Activated CD4-positive, alpha-beta T cell treated with anti-CD3 and anti-CD28 coated beads, Interleukin-2, amount 10 ng/mL, durations not matched to agents 24 days and 14 days (primary cell): ENCODE measurements at places on chromosomes 1 and 21. TPM values are rescaled to one million over a fixed set of nuclear protein-coding genes. Genes with fewer than 3 reads are reported as not detected.

TMOD4 gene
- total RNA-seq: 1.3 and 1.8 TPM in 2 replicates

CNR2 gene
- total RNA-seq: 0.02 TPM in 1 of 2 replicates, not detected in the other

FAM3B gene
- total RNA-seq: not detected in 2 replicates

PLA2G2C gene
- total RNA-seq: 0.28 and 0.40 TPM in 2 replicates

GJB5 gene
- not detected in 2 replicates for total RNA-seq

SERPINC1 gene
- total RNA-seq: not detected in 2 replicates

ARHGEF10L gene
- total RNA-seq: not detected in 2 replicates

TAS1R1 gene
- not detected in 2 replicates for total RNA-seq

- H3K27me3 ChIP-seq: peaks cover 12% of the 10 kb centered on the region
- H3K4me3 ChIP-seq: no peak within 1 kb of the TSS
- H3K27ac ChIP-seq: no peak within 1 kb of the TSS
- H3K36me3 ChIP-seq: no peaks in the 10 kb centered on the region
- DNase-seq: no peak
These were observed at the start of gene MYBPHL for GRCh38 chr1:109306832-109307273. Gene MYBPHL, minus strand, starts transcription at chr1:109307011. Its CDS starts 20 bp downstream, at chr1:109306991.

DNA sequence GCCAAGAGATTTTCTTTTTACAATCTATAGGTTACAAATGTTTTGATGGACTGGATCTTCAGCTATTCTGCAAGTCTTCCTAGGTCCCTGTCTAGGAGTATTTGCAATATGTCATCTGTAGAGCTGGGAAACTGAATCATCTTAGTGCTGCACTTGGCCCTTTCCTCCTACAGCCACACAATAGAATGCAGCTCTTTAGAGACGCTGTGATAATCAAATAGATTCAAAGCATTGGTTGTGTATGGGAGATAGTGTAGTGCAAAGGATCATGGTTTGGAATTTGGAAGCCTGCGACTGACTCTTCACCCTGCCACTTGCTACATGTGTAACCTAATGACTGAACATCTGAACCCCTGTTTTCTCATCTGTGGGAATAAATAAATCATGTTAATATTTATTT, 93.7 kb downstream of the AK5 start:
- H3K27me3 ChIP-seq: no peaks in the 10 kb centered on the region
- H3K4me3 ChIP-seq: no peak overlapping the region
- no peak overlapping the region for H3K27ac ChIP-seq
- H3K4me1 ChIP-seq: peaks cover 4% of the 10 kb centered on the region
- no peaks in the 10 kb centered on the region for H3K36me3 ChIP-seq

DNA sequence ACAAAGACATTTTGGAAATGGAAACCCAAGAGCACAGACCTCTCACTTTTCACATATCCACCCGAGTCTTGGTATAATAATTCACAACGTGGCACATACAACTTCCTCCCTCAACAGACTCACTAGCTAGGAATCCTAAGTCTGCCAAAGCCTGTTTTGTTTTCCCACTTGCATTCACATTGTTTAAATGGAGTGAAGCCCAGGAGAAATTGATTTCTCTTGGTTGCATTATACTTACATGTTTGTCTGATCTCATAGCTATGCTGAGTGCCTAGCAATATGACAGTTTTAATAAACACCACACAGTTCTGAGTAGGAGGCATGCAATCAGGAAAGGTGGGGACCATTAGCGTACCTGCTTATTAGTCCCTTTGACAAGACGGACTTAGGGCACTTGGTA, 348.6 kb upstream of the ADGRL4 start:
- DNase-seq: no peak
- no peak overlapping the region for H3K4me3 ChIP-seq
- no peaks in the 10 kb centered on the region for H3K27me3 ChIP-seq

DNA sequence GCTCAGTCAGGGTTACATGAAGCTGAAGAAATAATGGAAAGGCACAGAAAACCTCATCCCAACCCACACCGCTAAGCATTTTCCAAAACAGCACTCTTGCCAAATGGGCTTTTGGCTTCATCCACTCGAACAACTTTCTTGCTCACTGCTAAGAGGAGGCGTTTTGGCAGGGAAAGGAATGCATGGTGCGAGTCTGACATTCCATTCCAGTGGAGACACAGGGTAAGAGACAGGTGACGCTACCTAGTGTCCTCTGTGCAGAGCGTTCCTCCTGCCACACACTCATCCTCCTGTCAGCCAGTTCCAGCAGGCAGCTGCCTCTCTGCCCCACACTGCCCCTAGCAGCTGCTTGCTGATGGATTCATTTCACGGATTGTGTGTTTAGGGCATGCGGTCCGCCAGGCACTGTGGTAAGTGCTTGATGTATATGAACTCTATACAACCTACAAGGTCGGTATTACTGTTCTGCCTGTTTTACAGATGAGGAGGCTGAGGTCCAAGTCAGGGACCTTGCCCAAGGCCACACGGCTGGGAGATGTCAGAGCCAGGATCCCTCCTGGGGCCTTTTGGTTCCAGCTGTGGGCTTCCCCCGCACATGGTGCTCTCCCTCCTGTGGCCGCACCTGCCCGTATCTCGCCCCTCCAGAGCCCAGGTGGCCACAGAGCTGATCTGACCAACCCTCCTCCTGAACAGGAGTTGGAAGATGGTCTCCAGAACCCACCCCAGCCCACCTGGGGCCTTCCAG, 25.7 kb upstream of the BACE2 start:
- H3K4me3 ChIP-seq: no peak overlapping the region
- H3K4me1 ChIP-seq: no peaks in the 10 kb centered on the region
- no peaks in the 10 kb centered on the region for H3K27me3 ChIP-seq
- no peaks in the 10 kb centered on the region for H3K36me3 ChIP-seq
- H3K27ac ChIP-seq: no peak overlapping the region

GRCh38 chr1:146021622-146022402, at the start of gene HJV:
Gene HJV, minus strand, starts transcription at chr1:146021735. Its CDS starts 1,504 bp downstream, at chr1:146020231.
- peaks cover 10% of the 10 kb centered on the region for H3K4me1 ChIP-seq
- peaks cover 76% of the 10 kb centered on the region for H3K27me3 ChIP-seq
- no peak within 1 kb of the TSS for H3K27ac ChIP-seq
- H3K36me3 ChIP-seq: no peaks in the 10 kb centered on the region
- no peak for DNase-seq
- H3K4me3 ChIP-seq: no peak within 1 kb of the TSS

GRCh38 chr1:17181781-17182464, 23.0 kb upstream of the PADI1 start:
- no peaks in the 10 kb centered on the region for H3K36me3 ChIP-seq
- H3K4me1 ChIP-seq: peaks cover 20% of the 10 kb centered on the region
- peak; percentile 70 for DNase-seq
- no peak overlapping the region for H3K27ac ChIP-seq
- H3K27me3 ChIP-seq: peaks cover 30% of the 10 kb centered on the region
- H3K4me3 ChIP-seq: peak overlapping the region; percentile 47

DNA sequence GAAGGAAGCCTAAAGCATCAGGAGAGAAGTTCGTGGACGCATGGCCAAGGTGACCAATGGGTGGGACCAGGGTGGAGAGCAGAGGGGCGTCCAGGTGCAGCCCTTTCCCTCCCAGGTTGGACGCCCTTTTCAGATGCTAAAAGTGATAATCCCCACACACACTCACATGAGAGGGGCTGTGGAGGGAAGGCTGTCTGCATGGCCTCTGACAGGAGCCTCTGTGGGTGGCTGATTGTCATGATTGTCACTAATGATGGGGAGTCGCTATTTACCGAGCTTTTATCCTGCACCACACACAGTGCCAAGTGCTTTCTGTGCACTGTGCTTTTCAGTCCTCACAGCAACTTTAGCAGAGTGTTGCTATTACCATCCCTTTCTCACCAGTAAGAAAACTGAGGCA, 27.1 kb upstream of the C1QA start:
- H3K27ac ChIP-seq: no peak overlapping the region
- peaks cover 9% of the 10 kb centered on the region for H3K27me3 ChIP-seq
- no peak overlapping the region for H3K4me3 ChIP-seq
- H3K36me3 ChIP-seq: no peaks in the 10 kb centered on the region
- no peaks in the 10 kb centered on the region for H3K4me1 ChIP-seq

GRCh38 chr21:32350981-32351380, 41.8 kb downstream of the URB1 start:
- H3K27ac ChIP-seq: no peak overlapping the region
- H3K36me3 ChIP-seq: peaks cover 80% of the 10 kb centered on the region
- no peak for DNase-seq
- H3K27me3 ChIP-seq: no peaks in the 10 kb centered on the region

DNA sequence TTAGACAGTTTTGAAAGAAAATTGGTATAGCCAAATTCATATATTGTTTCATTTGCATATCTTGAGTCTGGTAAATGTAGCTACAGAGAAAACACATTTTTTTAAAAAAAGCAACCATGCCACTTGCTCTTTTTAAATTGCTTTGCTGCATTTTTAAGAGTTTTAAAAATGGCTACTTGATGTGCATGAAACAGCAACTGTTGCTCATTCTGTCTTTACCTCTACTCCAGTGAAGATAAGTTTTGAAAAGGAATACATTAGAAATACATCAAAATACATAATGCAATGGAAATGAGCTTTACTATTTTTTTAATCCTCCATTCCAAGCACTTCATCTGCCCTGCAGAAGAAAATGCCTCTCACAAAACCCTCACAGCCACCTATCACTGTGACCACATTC, 95.5 kb downstream of the IFI44 start:
- H3K4me3 ChIP-seq: no peak overlapping the region
- no peaks in the 10 kb centered on the region for H3K4me1 ChIP-seq
- H3K27ac ChIP-seq: no peak overlapping the region
- H3K36me3 ChIP-seq: no peaks in the 10 kb centered on the region
- DNase-seq: no peak

DNA sequence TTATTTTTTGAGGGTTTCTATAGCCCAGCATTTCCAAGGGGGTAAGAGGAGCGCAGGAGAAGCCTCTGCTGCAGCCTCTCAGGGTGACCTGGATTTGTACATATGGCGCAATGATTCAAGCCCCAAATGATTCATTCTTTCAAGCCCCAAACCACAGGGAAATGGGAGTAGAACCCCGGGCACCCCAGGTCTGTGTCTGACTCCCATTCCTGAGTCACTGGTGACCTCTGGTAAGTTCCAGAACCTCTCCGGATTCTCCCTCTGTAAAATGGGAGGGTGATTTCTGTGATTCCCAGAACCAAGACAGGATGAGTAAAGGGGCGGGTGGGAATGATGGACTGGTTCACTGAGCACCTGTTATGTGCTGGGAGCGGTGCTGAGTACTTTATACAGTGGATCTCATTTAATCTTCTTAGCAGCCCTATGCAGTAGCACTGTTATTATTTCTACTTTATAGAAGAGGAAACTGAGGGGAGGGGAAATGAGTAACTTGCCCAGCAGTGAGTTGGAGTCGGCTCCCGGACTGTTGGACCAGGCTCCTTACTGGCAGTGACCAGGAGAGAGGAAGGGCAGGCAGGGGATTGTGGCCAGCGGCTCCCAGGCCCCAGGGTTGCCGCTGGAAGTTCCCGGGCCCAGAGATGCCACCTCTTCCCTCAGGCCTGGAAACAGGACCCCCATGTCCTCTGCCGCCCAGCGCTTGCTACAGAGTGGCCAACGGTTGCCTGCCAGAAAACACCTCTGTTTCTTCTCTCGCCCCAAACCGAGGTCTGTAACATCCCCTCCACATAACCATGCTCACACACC, 20.3 kb upstream of the SLC26A9 start:
- no peak overlapping the region for H3K4me3 ChIP-seq
- peaks cover 14% of the 10 kb centered on the region for H3K4me1 ChIP-seq
- H3K27ac ChIP-seq: no peak overlapping the region
- H3K36me3 ChIP-seq: no peaks in the 10 kb centered on the region

GRCh38 chr1:92853299-92853698, 21.5 kb downstream of the RPL5 start:
- H3K27me3 ChIP-seq: no peaks in the 10 kb centered on the region
- DNase-seq: no peak
- H3K4me1 ChIP-seq: peaks cover 15% of the 10 kb centered on the region
- H3K4me3 ChIP-seq: no peak overlapping the region

GRCh38 chr1:67189953-67190352, 23.7 kb downstream of the IL23R start:
- no peaks in the 10 kb centered on the region for H3K27me3 ChIP-seq
- H3K27ac ChIP-seq: peak overlapping the region; percentile 91
- H3K4me3 ChIP-seq: peak overlapping the region; percentile 32
- DNase-seq: peak; percentile 67

DNA sequence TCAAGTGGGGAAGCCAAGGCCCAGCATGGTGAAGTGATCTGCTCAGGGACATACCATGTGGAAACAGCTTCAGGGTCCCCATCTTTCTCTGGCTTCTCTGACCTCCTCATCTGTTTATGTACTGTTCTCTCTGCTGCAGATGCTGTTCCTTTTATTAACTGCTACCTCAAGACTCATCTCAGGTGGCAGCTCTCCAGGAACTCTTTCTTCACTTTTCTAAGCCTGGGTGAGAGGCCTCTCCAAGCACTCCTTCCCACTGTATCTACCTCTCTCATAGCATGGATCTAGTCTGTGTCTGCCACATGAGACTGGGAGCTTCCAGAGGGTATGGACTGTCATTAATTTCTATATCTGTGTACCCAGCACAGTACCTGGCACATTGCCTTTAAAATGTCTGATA, 73.4 kb upstream of the PPM1J start:
- peaks cover 4% of the 10 kb centered on the region for H3K27me3 ChIP-seq
- H3K4me1 ChIP-seq: no peaks in the 10 kb centered on the region
- H3K36me3 ChIP-seq: no peaks in the 10 kb centered on the region
- H3K4me3 ChIP-seq: no peak overlapping the region

GRCh38 chr1:89581859-89582258, 51.1 kb upstream of the LRRC8C start:
- H3K4me1 ChIP-seq: peaks cover 40% of the 10 kb centered on the region
- peaks cover 80% of the 10 kb centered on the region for H3K36me3 ChIP-seq
- no peaks in the 10 kb centered on the region for H3K27me3 ChIP-seq
- peak overlapping the region; percentile 86 for H3K27ac ChIP-seq
- H3K4me3 ChIP-seq: no peak overlapping the region
- DNase-seq: no peak

DNA sequence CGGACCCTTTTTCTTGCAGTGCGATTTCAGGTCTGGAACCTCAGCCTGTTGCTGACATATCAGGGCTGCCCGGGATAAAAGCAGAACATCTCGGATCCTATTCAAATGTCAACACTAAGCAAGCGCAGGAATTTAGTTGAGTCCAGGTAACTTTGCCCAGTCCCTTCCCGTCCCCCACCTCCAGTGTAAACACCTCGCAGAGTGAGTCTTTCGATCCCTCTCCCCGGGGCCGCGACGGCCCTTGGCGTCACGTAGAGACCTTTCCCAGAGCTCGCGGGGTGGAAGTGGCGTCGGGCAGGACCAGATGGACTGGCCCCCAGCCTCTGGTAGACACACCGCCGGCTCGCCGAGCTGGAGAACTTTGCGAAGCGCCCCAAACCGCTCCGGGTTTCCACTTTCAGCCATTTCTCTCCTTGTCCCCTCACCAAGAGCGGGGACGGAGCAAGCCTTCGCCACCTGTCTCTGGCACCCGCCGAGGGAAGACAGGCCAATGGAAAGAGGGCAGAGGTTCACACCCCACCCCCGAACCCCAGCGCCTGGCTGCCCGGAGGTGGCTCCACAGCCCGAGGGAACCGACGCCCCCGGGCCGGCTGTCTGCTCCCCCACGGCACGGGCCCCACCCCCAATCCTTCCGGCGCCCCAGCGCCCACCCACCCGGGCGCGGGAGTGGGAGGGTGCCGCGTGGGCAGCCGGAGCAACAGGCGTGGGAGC, 570 bp downstream of the KCND3 start:
- peaks cover 7% of the 10 kb centered on the region for H3K4me1 ChIP-seq
- no peak overlapping the region for H3K27ac ChIP-seq
- H3K27me3 ChIP-seq: peaks cover 68% of the 10 kb centered on the region
- no peak for DNase-seq

- H3K4me3 ChIP-seq: no peak overlapping the region
- H3K36me3 ChIP-seq: no peaks in the 10 kb centered on the region
- peak; percentile 75 for DNase-seq
- H3K27me3 ChIP-seq: no peaks in the 10 kb centered on the region
- no peaks in the 10 kb centered on the region for H3K4me1 ChIP-seq
- no peak overlapping the region for H3K27ac ChIP-seq
These were observed 33.6 kb downstream of the SPAG17 start for GRCh38 chr1:118151312-118151937.
